A549 treated with ZK216348 at 1 μM for 4 hours (cell line): ENCODE measurements at places on chromosomes 16 and 17. TPM values are rescaled to one million over a fixed set of nuclear protein-coding genes. Genes with fewer than 3 reads are reported as not detected.

Gene C17orf78
- not detected in 5 replicates for total RNA-seq

Gene PABPN1L
- not detected in 5 replicates for total RNA-seq

Gene DOC2A
- total RNA-seq, result 0.88 to 3.5 TPM (median 2.5 TPM) in 5 replicates

Gene DHRS7C
- not detected in 5 replicates for total RNA-seq

Gene CA4
- 0.24 TPM in 1 of 5 replicates, not detected in the others for total RNA-seq

Gene LGALS9B
- 0.15 TPM in 1 of 5 replicates, not detected in the others for total RNA-seq

Gene G6PC1
- not detected in 5 replicates for total RNA-seq

Gene KRTAP16-1
- not detected in 5 replicates for total RNA-seq

Gene SPNS3
- total RNA-seq, result not detected in 5 replicates

Gene SEPTIN1
- total RNA-seq, result 1.9 to 2.3 TPM (median 2.2 TPM) in 5 replicates

Gene ENPP7
- total RNA-seq, result not detected in 5 replicates

Gene GNG13
- total RNA-seq, result not detected in 5 replicates

Gene IRX5
- 1.3 to 2.8 TPM (median 2.0 TPM) in 5 replicates for total RNA-seq

Gene CCDC78
- total RNA-seq, result 4.1 to 7.1 TPM (median 6.2 TPM) in 5 replicates

Gene CES3
- total RNA-seq, result 1.7 to 4.1 TPM (median 2.0 TPM) in 5 replicates

Gene CHST5
- total RNA-seq, result 0.08 TPM in 1 of 5 replicates, not detected in the others

Gene FBXW10B
- total RNA-seq, result 2.1 to 4.6 TPM (median 2.9 TPM) in 5 replicates
